ENCODE measurements at places on chromosomes 12 and 14. TPM values are rescaled to one million over a fixed set of nuclear protein-coding genes. Genes with fewer than 3 reads are reported as not detected.

- no peaks in the 10 kb centered on the region for H3K36me3 ChIP-seq
- H3K4me3 ChIP-seq: no peak overlapping the region
- H3K27me3 ChIP-seq: peaks cover 53% of the 10 kb centered on the region
- DNase-seq: no peak
- no peak overlapping the region for H3K27ac ChIP-seq
- H3K4me1 ChIP-seq: no peaks in the 10 kb centered on the region
Measured at GRCh38 chr12:1928439-1929121, 10.1 kb upstream of the CACNA2D4 start.

The REP15 gene
- not detected for total RNA-seq

The GARIN6 gene
- not detected for total RNA-seq

GRCh38 chr12:2395354-2395977 is 342.7 kb downstream of the CACNA1C start:
- H3K36me3 ChIP-seq: no peaks in the 10 kb centered on the region
- H3K27me3 ChIP-seq: no peaks in the 10 kb centered on the region
- no peak overlapping the region for H3K4me3 ChIP-seq
- DNase-seq: peak; percentile 47
- H3K27ac ChIP-seq: no peak overlapping the region
- no peaks in the 10 kb centered on the region for H3K4me1 ChIP-seq

DNA sequence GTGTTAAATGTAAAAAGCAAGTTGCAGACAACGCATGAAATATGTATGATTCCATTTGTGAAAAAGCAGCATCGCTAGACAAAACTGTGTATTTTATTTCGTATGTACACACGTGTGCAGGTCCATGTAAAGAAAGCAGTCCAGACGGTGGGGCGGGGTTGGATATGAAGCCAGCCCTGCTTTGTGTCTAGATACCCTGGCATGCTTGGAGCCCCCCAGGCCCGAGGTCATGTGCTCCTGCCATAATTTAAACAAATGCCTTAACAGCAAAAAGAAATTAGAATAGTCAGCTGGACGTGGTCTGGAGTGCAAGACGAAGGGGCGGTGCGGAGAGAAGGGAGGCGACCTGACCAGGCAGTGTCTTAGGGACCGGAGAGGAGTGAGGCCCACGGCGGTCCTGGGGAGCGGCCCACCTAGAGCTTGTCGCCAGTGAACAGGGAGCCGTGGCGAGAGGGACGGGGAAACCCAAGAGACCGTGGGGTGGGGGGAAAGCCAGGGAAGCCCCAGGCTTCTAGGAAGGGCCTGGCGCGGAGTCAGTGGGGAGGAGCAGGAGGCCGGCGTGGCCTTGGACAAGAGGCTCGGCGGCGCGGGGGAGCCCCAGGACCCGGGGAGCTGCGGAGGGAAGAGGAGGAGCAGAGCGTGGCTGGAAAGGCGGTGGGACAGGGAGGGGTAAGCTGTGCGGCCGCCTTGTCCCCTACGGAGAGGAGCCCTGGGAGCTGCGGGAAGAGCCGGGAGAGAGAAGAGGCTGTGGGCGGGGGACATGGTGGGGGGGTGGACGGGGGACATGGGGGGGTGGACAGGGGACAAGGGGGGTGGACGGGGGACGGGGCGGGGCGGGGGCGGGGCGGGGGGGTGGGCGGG is 118.5 kb upstream of the C14orf180 start:
- DNase-seq: no peak
- no peaks in the 10 kb centered on the region for H3K4me1 ChIP-seq
- H3K27me3 ChIP-seq: no peaks in the 10 kb centered on the region
- H3K27ac ChIP-seq: no peak overlapping the region
- no peaks in the 10 kb centered on the region for H3K36me3 ChIP-seq

GRCh38 chr12:4141348-4142270 is 132.0 kb upstream of the CCND2 start:
- no peak overlapping the region for H3K4me3 ChIP-seq
- H3K36me3 ChIP-seq: no peaks in the 10 kb centered on the region
- no peaks in the 10 kb centered on the region for H3K27me3 ChIP-seq
- no peak for DNase-seq
- no peaks in the 10 kb centered on the region for H3K4me1 ChIP-seq

DNA sequence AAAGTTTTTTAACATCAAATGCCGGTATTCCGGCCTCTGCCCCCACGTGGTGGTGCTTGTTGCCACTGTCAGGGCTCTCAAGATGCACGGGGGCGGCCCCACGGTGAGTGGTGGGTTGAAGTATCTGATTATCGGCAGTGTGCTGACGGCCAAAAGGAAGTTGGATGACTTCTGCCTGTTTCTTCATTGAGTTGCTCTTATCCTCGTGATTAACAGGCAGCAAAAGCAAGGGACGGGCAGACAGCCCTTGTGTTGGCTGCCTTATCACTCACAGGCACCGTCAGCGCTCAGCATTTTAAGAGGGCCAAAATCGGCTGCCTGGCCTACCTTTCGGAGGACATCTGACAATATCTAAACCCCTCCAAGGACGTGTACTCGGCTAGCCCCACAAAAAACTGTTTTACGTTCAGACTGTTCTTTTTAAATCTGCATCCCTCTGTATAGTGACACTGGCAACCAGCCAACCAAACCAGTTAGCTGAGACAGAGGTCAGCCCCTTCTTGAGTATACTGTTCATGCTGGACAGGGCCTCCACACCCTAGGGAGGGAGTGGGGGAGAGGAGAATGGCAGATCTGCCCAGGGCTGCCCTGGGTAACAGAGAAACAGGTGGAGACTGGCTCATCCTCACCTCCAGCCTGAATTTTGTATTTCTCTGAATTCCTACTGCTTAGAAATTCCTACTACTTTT is 22.9 kb upstream of the AKAP5 start:
- H3K36me3 ChIP-seq: peaks cover 80% of the 10 kb centered on the region
- DNase-seq: no peak
- no peaks in the 10 kb centered on the region for H3K27me3 ChIP-seq
- H3K27ac ChIP-seq: no peak overlapping the region
- H3K4me3 ChIP-seq: no peak overlapping the region
- no peaks in the 10 kb centered on the region for H3K4me1 ChIP-seq

DNA sequence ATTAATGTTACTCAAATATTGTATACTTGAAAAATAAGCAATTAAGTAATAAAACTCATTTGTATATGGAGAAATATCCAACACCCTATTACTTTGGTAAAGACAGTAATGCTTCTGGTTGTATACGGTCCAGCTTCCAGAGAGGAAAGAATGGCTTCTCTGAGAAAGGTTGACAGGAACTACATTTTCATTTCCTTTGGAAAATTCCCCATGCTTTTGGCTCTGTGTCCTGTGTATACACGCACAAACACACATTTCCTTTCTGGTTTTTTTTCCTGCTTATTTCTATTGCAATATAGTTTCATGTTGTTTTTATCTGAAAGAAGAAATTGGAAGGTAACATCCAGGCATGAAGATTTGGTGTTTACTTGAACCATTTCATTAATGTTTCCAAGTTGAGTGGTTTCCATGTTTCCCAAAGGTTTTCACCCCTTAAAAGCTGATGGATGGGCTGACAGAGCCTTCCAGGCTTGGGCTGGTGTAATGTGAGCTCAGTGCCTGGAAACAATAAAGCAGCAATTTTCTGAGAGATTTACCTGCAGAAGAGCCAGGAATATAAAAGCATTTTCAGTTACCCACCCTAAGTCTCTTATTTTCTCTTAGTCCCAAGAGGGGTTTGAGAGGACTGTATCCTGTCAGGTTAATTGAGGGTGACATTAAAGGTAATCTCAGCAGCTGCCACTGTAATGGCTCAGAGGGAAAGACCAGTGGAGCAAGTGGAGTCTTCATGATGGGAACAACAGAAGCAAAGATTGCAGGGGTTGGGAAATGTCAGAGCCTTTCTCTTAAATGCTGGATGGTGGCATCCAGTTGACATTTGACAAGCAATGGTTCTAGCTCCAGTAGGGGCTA is 33.4 kb upstream of the TMTC1 start:
- no peak for DNase-seq
- no peak overlapping the region for H3K4me3 ChIP-seq
- no peaks in the 10 kb centered on the region for H3K27me3 ChIP-seq
- no peaks in the 10 kb centered on the region for H3K36me3 ChIP-seq

DNA sequence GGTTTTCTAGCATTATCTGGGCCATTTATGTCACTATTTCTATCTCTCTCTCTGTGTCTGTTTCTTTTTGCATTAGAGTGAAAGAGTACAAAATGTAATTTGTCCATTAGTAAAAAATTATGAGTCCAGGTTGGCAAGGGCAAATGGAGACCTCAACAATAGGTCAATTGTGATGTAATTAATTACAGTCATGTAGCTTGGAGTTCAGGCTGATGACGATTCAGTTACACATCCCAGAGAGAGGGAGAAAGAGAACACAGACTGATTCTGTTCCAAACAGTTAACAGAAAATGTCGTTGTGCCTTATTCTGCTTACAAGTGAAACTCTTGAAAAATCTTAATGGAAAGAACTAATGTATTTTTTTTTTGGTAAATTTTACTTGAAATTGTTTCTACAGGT is 83.3 kb downstream of the ATXN7L3B start:
- no peak for DNase-seq
- no peak overlapping the region for H3K4me3 ChIP-seq
- no peak overlapping the region for H3K27ac ChIP-seq
- no peaks in the 10 kb centered on the region for H3K27me3 ChIP-seq
- no peaks in the 10 kb centered on the region for H3K36me3 ChIP-seq

The IFT43 gene
- total RNA-seq: 6.9 TPM

The CMTM5 gene
- not detected for total RNA-seq

The ACOT6 gene
- not detected for total RNA-seq

DNA sequence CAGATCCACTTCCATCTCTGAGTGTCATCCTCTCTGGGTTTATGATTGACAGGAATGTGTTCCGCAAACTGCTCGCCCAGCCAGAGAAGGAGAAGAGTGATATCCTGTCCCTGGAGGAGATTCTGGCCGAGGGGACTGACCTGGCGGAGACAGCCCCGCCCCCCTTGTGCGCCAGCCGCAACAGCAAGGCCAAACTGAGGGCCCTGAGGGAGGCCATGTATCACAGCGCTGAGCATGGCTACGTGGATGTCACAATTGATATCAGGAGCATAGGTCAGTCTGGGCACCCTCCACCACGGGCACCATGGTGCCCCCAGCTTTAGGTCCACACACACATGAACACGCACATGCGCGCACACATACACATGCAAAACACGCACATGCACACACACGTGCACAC is 67.5 kb upstream of the PWP1 start:
- no peak overlapping the region for H3K4me3 ChIP-seq
- H3K27ac ChIP-seq: no peak overlapping the region
- no peak for DNase-seq
- H3K4me1 ChIP-seq: no peaks in the 10 kb centered on the region

The TEAD4 gene
- total RNA-seq: 40.0 TPM

- DNase-seq: no peak
- no peak overlapping the region for H3K27ac ChIP-seq
- H3K4me3 ChIP-seq: no peak overlapping the region
- no peaks in the 10 kb centered on the region for H3K4me1 ChIP-seq
- H3K27me3 ChIP-seq: no peaks in the 10 kb centered on the region
- no peaks in the 10 kb centered on the region for H3K36me3 ChIP-seq
Measured at GRCh38 chr12:28570811-28571210, 380.6 kb downstream of the CCDC91 start.

The LRTM2 gene
- total RNA-seq: not detected

GRCh38 chr12:118850244-118850825 is 131.0 kb upstream of the SRRM4 start:
- DNase-seq: peak; percentile 59
- H3K4me3 ChIP-seq: no peak overlapping the region
- H3K4me1 ChIP-seq: no peaks in the 10 kb centered on the region
- H3K27ac ChIP-seq: no peak overlapping the region

The OVCH1 gene
- total RNA-seq: not detected

GRCh38 chr14:55756078-55756477 is 176.1 kb downstream of the KTN1 start:
- no peak overlapping the region for H3K4me3 ChIP-seq
- no peaks in the 10 kb centered on the region for H3K36me3 ChIP-seq
- DNase-seq: no peak
- no peaks in the 10 kb centered on the region for H3K27me3 ChIP-seq

DNA sequence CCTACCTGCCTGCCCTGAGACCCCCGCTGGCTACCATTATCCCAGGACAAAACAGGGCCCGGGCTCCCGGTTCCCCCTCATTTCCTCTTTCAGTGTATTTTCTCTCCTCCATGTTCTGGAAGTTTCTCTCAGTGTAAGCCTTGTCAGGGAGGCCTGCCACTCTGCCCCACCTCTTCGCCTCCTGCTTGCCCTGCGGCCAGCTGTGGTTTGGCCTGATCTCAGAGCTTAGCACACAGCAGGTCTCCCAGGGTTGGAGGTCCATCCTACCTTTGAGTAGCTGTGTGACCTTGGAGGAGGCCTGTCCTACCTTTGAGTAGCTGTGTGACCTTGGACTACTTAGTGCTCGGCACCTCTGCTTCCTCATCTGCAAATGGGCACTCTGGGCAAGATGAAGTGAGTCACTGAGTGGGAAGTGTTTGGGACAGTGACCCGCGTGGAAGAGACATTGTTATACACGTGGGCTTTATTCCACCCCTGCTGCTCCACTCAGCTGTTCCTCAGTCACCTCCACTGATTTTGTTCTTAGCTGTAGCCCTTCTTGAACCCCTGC is 212.7 kb downstream of the ZFP36L1 start:
- H3K4me3 ChIP-seq: no peak overlapping the region
- H3K36me3 ChIP-seq: no peaks in the 10 kb centered on the region
- DNase-seq: no peak
- H3K27ac ChIP-seq: no peak overlapping the region
- no peaks in the 10 kb centered on the region for H3K4me1 ChIP-seq

DNA sequence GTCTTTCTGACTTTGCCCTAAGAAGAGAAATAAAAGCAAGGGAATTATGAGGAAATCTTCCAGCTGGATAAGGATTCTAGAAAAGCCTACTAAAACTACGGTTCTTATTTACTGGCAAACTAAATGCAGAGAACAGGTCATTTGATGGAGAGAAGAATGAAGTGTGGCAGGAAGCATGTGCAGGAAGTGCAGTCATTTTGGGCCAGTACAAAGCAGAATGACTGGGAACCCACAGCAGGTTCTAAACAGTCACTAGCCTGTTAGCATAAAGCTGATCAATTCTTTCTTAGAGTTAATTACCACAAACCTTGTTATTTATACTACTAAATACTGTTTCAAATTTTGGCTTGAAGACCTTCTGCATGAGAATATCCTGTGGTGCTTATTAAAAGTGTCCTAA is 36.7 kb downstream of the CFAP54 start:
- H3K4me1 ChIP-seq: no peaks in the 10 kb centered on the region
- no peak overlapping the region for H3K27ac ChIP-seq
- no peak overlapping the region for H3K4me3 ChIP-seq
- 0 out of 2 replicates have a peak, but pooled peaks cover 3% of the 10 kb centered on the region for H3K27me3 ChIP-seq
- no peak for DNase-seq

Measured in K562 (cell line).